ENCODE measurements at places on chromosomes 12 and 14. TPM values are rescaled to one million over a fixed set of nuclear protein-coding genes. Genes with fewer than 3 reads are reported as not detected.

The GCN1 gene
- 38.2 TPM for polyA plus RNA-seq

The RAP1B gene
- 203 TPM for polyA plus RNA-seq

The MDM2 gene
- polyA plus RNA-seq, result 19.7 TPM

The LALBA gene
- not detected for polyA plus RNA-seq

The C12orf50 gene
- not detected for polyA plus RNA-seq

Measured in muscle of arm (tissue), 14 donors.